ENCODE measurements at places on chromosomes 16 and 17.

- DNase-seq: no peak
These were observed 17.8 kb upstream of the OSGIN1 start for GRCh38 chr16:83935005-83935857.

DNA sequence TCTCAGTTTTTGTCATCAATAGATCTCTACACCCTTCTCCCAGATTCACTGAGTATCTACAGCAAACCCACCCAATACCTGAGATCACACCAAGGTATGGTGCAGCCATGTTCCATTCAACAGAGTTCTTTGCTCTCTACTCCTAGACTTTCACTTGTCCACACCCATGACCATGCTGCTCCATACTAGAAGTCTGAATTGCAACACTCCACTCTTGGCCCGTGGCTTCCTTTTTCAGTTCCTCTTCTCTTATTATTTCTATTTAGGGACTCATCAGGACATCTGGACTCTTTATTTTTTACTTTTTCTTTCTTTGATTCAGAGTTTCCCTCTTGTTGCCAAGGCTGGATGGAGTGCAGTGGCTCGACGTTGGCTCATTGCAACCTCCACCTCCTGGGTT lies 37.1 kb downstream of the YWHAE start:
- DNase-seq: no peak

DNA sequence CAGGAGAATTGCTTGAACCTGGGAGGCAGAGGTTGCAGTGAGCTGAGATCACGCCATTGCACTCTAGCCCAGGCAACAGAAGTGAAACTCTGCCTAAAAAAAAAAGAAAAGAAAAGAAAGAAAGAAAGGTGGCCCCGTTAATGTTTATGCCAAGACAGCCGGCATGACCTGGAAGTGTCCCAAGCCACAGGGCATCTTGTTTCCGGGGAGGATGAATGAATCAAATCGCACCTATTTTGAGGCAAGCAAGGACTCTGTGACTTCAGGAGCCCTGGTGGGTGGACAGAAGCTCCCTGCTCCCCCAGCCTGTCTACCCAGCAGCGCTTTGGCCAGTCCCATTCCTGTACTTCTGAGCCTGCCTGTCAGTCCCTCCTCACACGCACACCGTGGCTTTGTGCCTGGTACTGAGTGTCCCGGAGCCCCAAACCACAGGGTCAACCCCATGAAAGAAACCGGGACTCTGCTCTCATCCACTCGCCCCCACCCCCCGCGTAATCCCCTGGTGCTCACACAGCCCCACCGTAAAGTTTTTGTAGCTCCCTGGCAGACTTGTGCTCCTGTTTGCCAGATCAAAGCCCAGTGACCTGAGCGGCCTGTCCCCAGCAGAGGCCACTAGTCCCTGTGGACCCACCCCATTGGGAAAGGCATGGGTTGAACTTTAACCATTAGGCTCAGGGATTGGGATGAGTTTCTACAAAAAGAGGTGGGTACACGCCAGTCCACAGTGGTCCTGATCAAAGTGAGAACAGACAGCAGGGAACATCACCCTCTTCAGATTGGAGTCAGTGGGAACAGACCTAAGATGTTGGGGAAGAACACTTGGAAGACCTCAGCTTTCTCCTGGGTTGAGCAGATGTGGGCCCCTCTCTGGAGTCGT lies 19.3 kb downstream of the CD2BP2 start:
- DNase-seq: no peak

DNA sequence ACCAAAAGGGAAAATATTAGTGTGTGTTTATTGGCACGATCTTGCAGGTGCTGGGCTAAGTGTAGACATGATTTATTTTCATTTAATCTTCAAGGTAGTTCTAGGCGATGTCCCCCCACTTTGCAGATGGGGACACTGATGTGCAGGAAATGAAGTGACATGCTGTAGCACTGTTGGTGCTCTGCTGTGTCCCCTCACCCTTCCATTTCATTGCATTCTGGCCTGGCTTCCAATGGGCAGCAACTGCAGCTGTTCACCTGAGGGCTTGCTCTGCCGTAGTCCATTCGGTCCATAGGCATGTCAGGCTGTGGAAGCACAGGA lies 123.9 kb downstream of the PRKCB start:
- DNase-seq: no peak

GRCh38 chr16:22754577-22754976 lies 59.4 kb upstream of the HS3ST2 start:
- no peak for DNase-seq

DNA sequence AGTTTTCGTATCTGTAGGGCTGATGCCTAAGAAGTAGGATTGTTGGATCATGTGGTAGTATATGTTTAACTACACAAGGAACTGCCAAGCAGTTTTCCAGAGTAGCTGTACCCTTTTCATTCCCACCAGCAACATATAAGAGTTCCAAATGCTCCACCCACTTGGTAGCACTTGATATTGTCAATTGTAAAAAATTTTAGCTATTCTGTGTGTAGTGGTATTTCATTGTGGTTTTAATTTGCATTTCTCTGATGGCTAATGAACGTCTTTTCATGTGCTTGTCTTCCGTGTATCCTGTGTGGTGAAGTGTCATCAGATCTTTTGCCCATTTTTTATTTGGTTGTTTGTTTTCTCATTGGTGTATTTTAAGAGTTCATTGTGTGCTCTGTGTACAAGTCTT lies 69.7 kb downstream of the TANC2 start:
- DNase-seq: no peak

GRCh38 chr16:26139091-26139490 lies 447.3 kb downstream of the HS3ST4 start:
- no peak for DNase-seq

DNA sequence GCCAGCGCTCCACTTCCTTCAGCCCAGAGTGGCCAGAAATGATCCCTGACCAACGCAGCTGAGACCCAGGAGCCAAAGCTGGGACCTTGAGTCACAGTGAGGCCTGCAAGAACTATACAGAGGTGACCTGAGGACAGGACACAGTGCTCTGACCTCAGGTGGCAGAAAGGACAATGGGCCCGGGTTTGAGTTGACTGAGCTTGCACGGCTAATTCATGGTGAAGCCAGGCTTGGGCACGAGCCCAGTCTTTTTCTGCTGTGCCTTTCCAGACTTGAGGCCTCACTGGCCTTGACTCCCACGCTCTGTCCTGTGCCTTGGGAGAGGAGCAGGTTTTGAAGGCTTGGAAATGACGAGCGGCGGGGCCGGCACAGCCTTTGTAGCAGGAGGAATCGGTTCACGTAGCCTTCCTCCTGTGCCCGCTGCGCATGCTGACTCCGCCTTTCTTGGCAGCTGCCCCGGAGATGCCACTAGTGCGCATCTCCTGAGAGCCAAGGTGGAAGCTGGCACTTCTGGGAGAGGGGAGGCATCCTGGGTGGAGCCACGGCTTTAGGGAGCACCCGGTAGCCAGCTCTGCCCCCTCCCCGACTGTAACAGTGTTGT lies 34.9 kb downstream of the NDEL1 start:
- no peak for DNase-seq

- no peak for DNase-seq
These were observed 3.2 kb downstream of the FOXC2 start for GRCh38 chr16:86569701-86570447.

GRCh38 chr16:83137894-83138293 lies 511.1 kb downstream of the CDH13 start:
- no peak for DNase-seq

- no peak for DNase-seq
These were observed 6.3 kb downstream of the SLC5A2 start for GRCh38 chr16:31489298-31489564.

- no peak for DNase-seq
These were observed 2.7 kb upstream of the SPPL2C start for GRCh38 chr17:45841883-45842525.

GRCh38 chr17:16484445-16485175 lies 7.4 kb downstream of the LRRC75A start:
- no peak for DNase-seq

GRCh38 chr17:41540921-41541625 lies 13.0 kb upstream of the KRT19 start:
- DNase-seq: no peak

DNA sequence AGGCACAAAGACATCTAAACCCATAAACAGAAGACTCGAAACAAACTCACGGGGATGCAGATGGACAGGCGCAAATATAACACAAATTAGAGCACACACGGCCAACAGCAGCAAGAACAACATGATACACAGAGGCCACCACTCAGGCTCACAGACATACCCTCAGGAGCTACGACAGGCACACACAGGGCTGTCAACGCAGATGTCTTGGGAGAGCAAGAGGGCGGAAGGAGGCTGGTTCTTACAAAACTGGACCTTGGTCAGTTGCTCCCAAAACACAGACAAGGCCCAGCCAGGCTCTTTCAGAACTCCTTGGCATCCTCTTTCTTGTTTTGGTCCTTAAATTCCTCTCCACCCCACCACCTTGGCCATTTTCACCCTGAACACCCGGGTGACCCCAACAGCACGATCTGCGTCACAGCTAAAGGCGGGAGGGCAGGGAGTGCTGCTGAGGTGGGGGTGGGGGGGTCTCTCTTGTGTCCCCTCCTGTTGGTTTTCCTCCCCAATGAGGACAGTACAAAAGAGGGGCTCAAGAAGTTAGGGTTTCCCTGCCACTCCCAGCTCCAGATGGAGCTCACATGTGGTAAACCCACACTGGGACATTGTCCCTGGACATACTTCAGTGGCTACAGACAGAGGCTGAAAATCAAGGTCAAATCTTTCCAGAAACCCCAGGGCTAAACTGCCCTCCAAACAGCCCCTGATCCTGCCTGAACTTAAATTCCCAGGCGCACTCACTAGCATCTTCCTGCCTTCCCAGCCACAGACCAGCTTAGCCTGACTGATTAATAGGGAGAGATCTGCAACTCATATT lies 221.3 kb downstream of the C16orf78 start:
- DNase-seq: no peak

- no peak for DNase-seq
These were observed 1557.4 kb downstream of the CDH8 start for GRCh38 chr16:60478810-60479209.

GRCh38 chr17:78130090-78130436 lies 508 bp upstream of the TMC8 start:
- DNase-seq: no peak

GRCh38 chr17:68461589-68461988 lies 4.3 kb upstream of the WIPI1 start:
- no peak for DNase-seq

- no peak for DNase-seq
These were observed 19.2 kb upstream of the TMEM101 start for GRCh38 chr17:44033861-44034408.

- no peak for DNase-seq
These were observed 150.2 kb downstream of the ZFHX3 start for GRCh38 chr16:72897707-72898106.

Data from HCT116 (cell line).